ENCODE measurements at places on chromosomes 16 and 17.

GRCh38 chr17:30132615-30133014, 16.0 kb downstream of the NSRP1 start:
- no peak for DNase-seq

- no peak for DNase-seq
Measured at GRCh38 chr17:40331743-40332641, 23.0 kb downstream of the RARA start.

GRCh38 chr16:14013571-14014283, 57.4 kb upstream of the MRTFB start:
- peak; percentile 54 for DNase-seq

GRCh38 chr16:17377360-17378324, 93.1 kb downstream of the XYLT1 start:
- DNase-seq, result no peak

- DNase-seq, result no peak
Measured at GRCh38 chr17:35082073-35082657, 18.7 kb upstream of the RFFL start.

DNA sequence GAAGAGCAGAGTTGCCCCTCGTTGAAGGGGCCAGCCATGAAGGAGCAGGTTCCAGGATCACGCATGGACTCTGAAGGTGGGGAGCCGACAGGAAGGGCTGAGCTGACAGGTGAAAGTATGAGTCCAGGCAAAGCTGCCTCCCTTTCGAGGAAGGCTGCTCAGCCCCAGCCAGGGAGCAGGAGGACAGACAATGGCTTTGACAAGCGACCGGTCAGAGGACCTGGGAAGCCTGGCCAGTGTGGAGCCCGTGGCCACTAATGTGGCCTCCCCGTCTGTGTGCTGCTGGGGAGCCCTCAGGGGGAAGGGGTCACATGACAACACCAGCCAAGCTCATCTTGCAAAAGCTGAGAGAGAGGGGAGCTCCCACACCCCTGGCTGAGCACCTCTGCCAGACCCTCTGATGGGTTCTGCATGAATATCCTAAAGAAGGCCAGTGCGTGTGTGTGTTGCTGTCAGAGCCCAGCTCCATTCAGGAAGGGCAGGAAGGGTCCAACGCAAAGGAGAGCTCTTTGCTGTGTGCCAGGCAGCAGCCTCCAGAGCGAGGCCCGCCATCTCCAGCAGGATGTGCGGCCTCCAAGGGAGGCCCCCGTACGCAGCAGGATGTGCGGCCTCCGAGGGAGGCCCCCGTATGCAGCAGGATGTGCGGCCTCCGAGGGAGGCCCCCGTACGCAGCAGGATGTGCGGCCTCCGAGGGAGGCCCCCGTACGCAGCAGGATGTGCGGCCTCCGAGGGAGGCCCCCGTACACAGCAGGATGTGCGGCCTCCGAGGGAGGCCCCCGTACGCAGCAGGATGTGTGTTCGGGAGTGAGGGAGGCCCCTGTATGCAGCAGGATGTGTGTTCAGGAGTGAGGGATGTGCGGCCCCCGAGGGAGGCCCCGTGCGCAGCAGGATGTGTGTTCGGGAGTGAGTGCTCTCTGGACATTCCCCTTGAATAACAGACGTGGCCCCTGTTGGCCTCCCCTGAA, 102.1 kb upstream of the CHMP6 start:
- DNase-seq, result no peak

DNA sequence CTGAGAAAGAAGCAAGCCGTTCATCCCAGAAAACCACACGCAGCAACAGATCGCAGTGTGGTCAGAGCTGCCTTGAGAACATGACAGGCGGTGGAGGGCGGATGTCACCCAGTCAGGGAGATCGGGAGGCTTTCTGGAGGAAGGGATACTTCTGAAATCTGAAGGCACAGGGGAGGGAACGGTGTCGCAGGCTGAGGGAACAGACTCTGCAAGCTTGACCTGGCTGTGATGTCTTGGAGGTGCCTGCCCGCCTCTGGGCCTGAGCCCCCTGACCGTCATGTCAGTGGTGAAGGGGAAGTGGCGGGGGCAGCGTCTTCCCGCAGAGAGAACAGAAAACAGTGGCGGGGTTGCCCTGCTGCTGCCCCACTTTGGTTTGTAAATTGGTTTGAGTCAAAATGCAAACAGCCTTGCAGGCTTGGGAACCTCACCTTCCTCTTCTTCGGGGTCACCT, 8.1 kb upstream of the ATP2A3 start:
- no peak for DNase-seq

- no peak for DNase-seq
Measured at GRCh38 chr17:74565126-74565525, 2.2 kb downstream of the CD300H start.

DNA sequence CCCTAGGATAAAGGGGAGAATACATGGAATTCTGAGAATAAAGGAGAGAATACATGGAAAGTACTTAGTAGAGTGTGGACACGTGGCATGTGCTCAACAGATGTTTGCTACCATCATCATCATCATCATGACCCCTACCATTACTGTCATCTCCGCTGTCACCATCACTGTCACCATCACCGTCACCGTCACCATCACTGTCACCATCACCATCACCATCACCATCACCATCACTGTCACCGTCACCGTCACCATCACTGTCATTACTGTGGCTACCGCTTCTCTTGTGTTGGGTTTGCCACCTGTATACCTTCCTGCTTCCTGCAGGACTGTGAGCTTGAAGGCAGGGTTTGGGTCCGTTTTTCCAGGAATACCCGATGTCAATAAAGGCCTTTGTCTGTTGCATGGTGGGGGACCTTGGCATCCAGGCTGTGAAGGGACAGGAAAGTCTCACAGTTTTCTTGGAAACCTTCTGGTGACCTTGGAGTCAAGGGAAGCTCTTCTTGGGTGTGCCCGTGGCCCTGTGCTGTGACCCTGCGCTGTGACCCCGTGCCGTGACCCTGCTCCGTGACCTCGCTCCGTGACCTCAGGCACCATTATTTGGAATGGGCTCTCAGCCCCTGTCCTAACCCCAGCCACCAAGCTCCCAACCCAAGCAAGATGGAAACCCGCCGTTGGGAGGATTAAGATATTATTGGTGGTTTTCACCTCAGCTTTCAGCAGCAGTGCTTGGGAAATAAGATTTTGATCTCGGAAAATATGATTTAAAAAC, 14.4 kb downstream of the CMIP start:
- DNase-seq, result no peak

GRCh38 chr16:63816276-63816675, 1305.6 kb downstream of the CDH11 start:
- no peak for DNase-seq

GRCh38 chr17:7695586-7695985, 7.3 kb downstream of the WRAP53 start:
- DNase-seq, result no peak

GRCh38 chr17:61972311-61972710, 44.5 kb upstream of the INTS2 start:
- no peak for DNase-seq

DNA sequence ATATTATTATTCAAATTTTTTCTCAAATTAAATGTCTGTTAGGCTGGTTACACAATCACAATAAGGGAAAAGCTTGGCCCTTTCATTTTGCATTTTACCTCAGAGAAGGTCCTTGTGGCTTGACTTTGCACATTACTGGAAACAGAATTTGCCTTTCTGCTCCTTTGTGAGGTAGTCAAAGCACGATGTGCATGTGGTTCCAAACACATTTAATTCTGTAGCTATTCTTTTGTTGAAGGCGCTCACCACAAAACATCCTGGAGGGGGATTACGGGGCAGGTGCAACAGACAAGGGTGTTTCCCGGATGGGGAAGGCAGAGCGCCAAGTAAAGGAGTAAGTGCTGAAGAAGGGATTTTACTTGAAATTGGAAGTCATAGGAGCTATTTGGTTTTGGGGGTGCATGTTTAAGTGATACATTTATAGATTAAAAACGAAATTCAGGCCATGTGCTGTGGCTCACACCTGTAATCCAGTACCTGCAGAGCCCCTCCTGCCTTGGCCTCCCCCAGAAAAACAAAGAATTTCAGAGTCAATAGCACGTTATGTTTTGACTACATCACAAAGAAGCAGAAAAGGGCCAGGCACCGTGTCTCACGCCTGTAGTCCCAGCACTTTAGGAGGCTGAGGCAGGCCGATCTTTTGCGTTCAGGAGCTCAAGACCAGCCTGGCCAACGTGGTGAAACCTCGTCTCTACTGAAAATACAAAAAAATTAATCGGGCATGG, 31.2 kb upstream of the TENT4B start:
- DNase-seq, result no peak

DNA sequence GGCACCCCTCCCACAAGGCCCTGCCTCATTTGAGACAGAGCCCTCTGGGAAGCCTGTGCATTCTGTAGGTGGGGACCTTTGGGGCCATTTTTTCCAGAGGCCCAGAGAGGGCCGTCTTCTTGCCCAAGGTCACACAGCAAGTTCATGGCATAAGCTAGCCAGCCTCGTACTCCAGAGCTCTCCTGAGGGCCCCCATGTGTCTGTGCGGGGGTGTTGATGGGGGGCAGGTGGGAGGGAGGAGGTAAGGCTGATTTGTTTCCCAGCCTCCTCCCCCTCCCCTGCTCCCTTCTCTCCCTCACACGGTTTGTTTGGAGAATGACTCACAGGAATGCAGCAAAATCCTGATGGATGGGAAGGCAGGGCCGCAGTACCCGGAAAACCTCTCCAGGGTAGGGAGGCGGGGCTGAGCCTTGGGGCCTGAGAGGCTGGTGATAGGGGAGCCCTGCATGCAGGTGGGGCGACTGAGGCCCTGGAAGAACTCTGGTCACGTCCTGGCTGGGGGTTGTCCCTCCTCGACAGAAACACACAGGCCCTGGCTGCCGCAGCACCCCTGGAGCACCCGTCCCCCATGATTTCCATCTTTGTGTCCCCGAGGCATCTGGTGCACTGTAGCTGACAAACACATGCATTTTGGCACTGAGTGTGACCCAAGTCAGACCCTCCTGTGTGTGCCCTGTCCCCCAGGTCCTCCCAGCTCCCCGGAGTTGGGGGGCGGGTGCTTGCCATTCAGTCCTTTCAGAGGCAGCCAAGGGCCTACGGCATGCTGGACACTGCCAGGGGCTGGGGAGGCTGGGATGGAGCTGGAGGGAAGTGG, 29.7 kb downstream of the RAI1 start:
- DNase-seq, result no peak

DNA sequence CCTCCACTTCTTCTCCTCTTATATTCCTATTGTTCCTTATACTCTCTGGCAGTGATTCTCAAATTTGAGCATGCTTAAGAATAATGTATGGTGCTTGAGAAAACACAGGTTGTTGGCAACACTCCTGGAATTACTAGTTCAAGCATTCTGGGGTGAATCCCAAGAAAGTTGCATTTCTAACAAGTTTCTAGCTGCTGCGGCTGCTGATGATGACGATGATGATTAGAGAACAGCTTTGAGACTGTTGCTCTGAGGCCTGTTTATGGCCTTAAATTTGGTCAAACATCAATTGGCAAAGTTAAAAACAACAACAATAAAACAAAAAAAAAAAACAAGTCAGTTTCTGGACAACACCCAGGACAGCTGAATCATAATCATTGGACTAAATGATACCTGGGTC, 961.9 kb downstream of the CDH11 start:
- no peak for DNase-seq

DNA sequence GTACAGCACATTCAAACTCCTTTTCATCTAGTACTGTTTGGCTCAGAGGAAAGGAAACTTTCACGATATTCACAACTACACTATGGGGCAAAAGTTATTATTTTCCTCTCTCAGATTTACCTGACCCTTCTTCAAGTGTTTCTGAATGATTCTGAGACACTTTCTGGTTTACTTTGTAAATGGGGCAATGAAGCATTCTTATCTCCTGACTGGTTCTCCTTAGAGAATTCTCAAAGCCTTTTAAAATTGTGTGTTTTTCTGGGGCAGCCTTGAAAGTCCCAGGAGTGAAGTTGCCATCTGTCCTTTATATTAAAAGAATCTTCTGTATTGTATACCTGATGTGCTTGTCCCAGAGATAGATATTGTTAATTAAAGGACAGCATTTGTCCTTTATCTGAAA, 264.9 kb downstream of the FTO start:
- no peak for DNase-seq

- DNase-seq, result no peak
Measured at GRCh38 chr17:3802461-3803307, 1.7 kb upstream of the ITGAE start.

GRCh38 chr16:67024384-67025209, 4.4 kb upstream of the CBFB start:
- DNase-seq, result no peak

DNA sequence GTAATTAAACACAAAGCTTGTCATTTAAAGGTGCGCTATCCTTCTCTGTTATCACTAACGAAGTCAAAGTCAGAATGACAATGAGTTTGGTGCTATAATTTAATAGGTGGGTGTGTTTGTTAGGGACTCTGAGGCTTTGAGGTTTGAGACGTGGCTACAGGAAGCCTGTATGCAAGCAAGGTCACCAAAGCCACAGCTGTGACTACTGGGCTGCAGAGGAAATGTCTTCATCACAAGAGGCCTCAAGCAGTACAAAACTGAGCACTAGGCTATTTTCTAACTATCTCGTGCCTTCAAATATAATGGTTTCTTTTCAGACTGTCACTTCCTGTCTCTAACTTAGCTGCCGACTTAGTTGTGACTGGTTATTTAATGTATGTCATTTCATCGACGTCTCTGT, 141.2 kb downstream of the AATF start:
- DNase-seq, result no peak

GRCh38 chr17:78747488-78747887, 34.6 kb downstream of the CYTH1 start:
- no peak for DNase-seq

- DNase-seq, result no peak
Measured at GRCh38 chr16:87389245-87389644, 2.9 kb upstream of the MAP1LC3B start.

DNA sequence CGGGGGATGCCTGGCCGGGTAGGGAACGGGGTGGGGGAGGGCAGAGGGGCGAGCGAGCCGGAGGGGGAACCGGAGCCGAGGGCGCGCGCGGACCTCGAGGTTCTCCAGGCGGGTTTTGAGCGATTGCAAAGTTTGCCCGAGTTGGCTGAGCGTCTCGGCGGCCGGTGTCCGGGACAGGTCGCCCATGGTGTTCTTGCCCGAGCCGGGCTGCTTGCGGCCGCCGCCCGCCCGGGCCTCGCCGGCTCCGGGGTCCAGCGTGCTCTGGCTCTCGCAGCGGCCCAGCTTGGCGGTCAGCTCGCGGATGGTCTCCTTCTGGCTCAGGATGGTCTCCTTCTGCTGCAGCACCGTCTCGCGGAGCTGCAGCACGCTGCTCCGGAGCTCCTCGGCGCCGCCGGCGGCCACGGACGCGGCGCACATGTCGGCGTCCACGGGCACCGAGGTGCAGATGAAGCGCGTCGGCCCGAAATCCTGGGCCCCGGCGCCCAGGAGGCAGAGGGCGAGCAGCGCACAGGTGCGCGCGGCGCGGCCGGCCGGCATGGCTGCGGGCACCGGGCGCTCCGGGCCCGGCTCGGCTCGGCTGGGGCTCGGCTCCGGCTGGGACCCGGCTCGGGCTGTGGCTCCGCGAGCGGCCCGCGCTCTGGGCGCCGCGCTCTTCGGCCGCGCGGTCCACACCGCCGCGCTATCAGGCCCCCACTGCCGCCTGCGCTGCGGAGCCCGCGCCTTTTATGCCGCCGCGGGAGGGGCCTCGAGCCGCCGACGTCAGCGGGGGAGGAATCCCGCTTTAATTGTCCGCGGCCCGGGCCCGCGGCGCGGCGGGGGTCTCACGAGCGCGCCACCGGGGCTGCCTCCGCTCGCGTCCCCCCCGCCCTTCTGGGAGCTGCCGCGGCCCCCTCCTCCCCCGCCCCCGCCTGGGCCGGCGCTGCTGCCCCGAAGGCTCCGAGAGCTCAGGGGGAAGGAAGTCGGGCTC, at the start of gene NPTX1:
NPTX1 (minus strand) TSS at position 698 of the 967 bp plus-strand sequence; CDS start at position 537, 161 bp downstream.
- DNase-seq, result no peak

GRCh38 chr17:81502471-81503017, 10.1 kb downstream of the ACTG1 start:
- DNase-seq, result no peak

GRCh38 chr16:83215406-83216001, 588.7 kb downstream of the CDH13 start:
- no peak for DNase-seq
